ENCODE measurements at places on chromosomes 16 and 17.
A peak's percentile ranks its signal among the peaks of the same experiment; 100 is the strongest.

- DNase-seq = no peak
These were observed 22.1 kb downstream of the MYH4 start for GRCh38 chr17:10447026-10447931.

- no peak for DNase-seq
These were observed 33.1 kb downstream of the PLD6 start for GRCh38 chr17:17172990-17173389.

- DNase-seq = no peak
These were observed 17.1 kb downstream of the FOXK2 start for GRCh38 chr17:82536512-82537201.

DNA sequence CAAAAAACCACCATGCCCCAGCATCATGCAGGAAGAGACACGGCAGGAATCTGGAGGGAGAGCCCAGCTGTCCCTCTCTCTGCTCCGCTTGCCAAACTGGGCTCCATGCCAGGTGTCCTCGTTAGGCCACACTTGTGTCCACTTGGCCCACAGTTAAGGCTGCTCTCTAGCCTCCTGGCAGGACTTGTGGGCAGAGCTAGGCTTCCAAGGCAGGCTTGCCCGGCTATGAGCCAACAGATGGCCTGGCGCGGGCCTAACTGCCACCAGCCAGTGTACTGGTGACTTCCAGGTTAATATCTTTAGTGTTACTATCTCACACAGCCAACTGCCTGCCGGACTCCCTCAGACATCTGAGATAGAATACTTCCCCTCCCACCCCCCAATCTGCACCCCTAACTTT is 10.6 kb downstream of the ATP6V0D1 start:
- DNase-seq = no peak

GRCh38 chr17:29840884-29841283 is 89.1 kb downstream of the SSH2 start:
- DNase-seq = no peak

DNA sequence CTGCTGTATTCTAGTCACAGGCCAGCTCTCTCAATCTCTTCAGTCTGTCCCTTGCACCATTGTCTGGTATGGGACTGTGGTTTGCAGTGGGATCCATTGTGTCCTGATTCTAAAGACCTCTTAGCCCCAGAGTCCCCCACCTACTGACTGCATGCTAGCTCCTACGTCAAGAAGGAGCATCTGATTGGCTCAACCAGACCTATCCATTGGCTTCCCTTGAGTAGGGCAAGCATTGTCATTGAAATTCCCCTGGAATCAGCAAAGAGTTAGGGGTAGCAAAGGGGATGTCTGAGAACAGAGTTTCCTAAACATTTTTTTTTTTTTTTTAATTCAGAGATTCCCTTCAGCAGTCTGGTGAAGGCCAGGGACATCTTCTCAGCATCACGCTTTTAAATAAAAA is 175.3 kb upstream of the MPHOSPH6 start:
- no peak for DNase-seq

- peak; percentile 77 for DNase-seq
These were observed 186.5 kb downstream of the STX8 start for GRCh38 chr17:9389111-9389527.

DNA sequence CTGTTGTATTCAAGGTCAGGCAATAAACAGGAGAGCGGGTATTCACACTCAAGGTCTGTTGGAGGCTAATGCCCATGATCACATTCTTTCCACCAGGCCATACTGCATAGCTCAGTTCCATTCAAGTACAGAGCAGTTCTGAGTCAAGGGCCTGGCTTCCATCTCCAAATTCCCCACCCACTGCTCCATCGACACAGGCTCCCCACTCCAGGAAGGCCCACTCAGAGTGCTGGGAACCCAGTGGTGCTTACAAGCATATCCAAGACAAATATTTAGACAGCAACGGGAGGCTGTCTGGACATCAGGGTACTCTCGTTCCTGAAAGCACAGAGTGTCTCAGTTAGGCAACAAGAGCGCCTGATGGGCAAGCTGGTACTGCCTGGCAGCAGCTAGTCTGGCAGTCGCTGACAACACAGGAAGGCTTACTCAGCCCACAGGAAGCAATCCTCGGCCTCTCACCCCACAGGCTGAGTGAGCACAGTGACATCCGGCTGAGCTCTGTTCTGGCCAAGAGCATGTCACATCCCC is 40.9 kb downstream of the RFFL start:
- peak; percentile 65 for DNase-seq

DNA sequence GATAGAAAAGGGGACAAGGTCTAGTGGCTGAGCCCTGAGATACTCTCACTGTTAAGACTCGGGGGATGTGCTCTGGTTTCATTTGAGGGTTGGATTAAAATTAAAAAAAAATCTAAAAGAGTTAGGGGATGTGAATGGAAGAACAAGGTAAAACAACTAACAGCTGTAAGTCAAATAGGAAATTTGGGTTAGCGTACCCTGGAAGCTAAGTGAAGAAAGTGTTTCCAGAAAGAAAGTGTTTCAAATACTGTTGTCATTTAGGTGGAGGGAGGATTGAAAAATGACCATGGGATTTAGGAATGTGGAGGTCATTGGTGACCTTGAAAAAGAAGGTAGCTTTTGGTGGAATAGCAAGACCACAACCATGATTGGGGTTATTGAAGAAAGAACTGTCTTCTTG is 37.7 kb downstream of the PPM1D start:
- no peak for DNase-seq

- DNase-seq = no peak
These were observed 84.2 kb downstream of the KCNJ12 start for GRCh38 chr17:21460358-21460757.

- DNase-seq = no peak
These were observed 18.6 kb downstream of the GGA2 start for GRCh38 chr16:23491490-23492391.

- no peak for DNase-seq
These were observed 147.9 kb downstream of the STX8 start for GRCh38 chr17:9427465-9428315.

- no peak for DNase-seq
These were observed 46.5 kb downstream of the SRCIN1 start for GRCh38 chr17:38559051-38559879.

- no peak for DNase-seq
These were observed 62.2 kb downstream of the NXN start for GRCh38 chr17:917391-917811.

DNA sequence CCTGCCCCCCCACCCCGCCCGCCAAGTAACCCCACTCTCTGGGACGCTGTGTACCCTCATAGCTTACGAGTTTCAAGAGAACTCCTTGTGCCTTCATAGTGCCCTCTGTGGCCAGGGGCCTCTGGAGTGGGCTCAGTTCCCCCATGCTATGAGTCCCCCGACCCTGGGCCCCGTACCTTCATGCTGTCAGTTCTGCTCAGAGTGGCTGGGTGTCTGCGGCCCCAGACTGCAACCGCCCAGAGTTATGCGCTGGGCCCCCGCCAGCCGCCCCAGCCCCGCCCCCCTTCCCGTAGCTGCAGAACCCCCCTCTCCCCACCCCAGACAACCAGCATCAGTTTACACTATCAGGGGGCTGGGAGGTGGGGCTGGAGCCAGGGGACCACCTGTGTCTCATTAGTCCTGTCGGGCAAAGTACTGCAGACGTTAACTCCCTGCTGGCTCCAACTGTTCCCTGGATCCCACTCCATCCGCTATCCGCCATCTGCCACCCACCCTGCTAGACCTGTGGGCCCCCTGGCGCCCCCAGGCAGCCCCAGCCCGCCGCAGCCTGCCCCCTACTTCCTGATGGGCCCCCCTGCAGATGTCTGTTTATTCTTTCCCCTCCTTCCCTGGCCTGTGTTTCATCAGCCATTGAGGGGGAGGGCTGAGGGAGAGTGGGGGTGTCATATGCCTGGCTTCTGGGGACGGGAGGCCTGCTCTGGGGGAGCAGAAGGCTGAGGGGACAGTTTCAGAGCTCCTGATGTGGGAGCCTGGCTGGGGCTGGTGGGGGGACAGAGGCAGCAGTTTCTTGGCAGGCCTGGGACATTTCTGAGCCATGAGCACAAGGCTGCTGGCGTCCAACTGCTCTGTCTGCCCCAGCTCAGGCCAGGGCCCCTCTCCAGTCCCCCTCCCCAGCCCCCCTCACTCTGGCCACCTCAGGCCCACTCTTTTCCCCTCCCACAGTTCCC is at the start of gene MFAP4:
MFAP4 (minus strand) TSS at position 217 of the 947 bp plus-strand sequence; CDS start at position 182, 35 bp downstream.
- DNase-seq = peak; percentile 88

- DNase-seq = no peak
These were observed 12.6 kb downstream of the SNX20 start for GRCh38 chr16:50668368-50669008.

GRCh38 chr16:75244844-75245758 is 6.3 kb downstream of the BCAR1 start:
- DNase-seq = peak; percentile 96

DNA sequence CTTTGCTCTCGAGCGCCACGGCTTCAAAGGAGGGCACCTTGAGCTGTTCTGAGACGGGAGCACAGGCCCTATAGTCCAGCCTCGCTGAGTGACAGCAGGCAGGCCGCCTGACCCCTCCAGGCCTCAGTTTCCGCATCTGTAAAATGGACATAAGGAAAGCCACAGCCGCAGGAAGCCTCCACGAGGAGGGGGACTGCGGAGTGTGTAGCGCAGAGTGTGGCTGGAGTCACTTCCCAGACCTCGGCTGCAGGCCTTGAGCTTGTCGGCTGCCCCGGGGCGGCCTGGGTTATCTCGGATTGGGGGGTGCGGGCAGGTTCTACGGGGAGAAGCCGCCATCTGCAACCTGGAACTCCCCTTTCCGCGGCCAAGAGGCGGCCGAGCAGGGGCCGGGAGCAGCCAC is 40.8 kb downstream of the ZFPM1 start:
- DNase-seq = no peak

DNA sequence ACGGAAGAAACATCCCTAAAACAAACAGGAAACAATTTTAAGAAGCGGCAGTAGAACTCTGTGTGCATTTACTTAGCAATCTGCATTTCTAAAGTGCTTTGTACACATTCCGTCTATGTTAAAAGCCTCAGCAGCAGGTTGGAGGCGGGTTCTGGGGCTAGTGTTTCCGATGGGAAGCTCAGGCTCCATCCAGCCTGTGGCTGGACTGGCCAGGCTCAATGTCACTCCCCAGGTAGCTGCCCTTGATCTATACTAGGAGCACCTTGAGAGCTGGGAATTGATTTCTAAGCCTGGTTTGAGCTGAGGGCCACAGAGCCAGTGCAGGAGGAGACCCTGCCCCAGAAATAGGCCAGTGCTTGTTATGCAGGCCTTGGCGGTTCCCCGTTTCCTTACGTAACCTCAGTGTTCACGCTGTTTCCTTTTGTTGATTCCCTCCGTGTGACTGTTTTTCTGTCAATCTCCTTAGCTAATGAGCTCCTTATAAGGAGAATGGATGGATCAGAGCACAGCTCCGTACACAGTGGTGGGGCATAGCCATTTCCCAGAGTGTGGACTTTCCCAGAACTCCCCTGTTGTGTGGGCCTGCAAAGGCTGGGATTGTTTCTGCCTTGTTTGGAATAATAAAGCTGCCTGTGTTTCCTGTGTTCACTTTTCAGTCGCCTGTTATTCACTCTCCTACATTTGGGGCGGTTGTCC is 21.4 kb downstream of the ADORA2B start:
- DNase-seq = no peak

GRCh38 chr16:7231762-7232161 is 100.9 kb upstream of the RBFOX1 start:
- DNase-seq = no peak

- DNase-seq = peak; percentile 38
These were observed 510.6 kb downstream of the CDH13 start for GRCh38 chr16:83137326-83137781.

DNA sequence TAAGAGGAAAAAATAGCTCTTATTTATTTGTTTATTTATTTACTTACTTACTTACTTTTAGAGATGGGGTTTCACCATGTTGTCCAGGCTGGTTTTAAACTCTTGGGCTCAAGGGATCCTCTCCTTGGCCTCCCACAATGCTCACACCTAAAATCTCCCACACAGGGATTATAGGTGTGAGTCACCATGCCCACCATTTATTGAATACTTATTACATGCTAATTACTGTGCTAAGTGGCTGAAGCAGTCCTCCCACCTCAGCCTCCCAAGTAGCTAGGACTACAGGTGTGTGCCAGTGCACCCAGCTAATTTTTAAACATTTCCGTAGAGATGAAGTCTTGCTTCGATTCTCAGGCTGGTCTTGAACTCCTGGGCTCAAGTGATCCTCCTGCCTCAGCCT is 11.0 kb upstream of the ITGB3 start:
- DNase-seq = no peak

- DNase-seq = no peak
These were observed 1.2 kb downstream of the TRIM65 start for GRCh38 chr17:75895370-75896155.

DNA sequence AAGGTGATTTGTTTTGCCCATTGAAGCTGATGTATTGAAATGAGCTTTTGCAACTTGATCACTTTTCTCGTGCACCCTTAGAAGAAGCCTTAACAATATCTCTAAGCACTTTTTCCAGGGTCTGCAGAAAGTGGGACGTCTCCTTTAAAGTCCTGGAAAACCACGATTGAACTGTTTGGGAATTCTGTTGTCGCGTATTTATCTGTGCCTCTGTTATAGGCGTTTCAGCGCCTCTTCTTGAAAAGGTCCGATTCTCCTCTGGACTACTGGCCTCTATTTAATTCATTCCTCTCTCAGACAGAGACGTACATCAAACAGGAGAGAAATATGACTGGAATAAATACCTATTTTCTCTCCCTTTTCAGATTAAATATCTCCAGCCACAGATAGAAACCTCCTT is 262.4 kb upstream of the PSMD7 start:
- no peak for DNase-seq

GRCh38 chr16:87017371-87018012 is 299.7 kb downstream of the C16orf95 start:
- peak; percentile 46 for DNase-seq

DNA sequence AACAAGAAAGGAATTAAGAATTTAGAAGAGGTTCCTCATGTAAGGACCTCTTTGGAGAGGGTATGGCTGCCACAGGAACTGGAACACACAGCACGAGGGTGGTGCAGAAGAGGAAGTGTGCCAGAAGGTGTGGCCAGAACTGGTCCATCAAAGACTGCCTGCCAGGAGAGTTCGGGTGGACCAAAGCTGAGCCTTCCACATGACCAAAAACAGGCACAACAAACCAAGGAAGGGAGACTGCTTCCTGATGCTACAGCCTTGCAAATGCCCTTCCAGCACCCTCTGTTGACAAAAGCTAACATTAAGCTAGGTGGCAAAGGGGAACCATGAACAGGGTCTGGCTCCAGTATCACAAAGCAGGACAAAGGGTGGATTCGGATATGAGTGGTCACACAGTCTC is 125.8 kb upstream of the TMEM97 start:
- no peak for DNase-seq

- DNase-seq = no peak
These were observed 84.3 kb downstream of the ARHGAP23 start for GRCh38 chr17:38512473-38513058.

- DNase-seq = no peak
These were observed 6.1 kb downstream of the HAPSTR1 start for GRCh38 chr16:9097266-9098219.

GRCh38 chr17:49574945-49575678 is 559 bp upstream of the NXPH3 start:
- DNase-seq = no peak

GRCh38 chr16:85635545-85636140 is 22.5 kb downstream of the GSE1 start:
- DNase-seq = no peak

Measured in AG04450 (cell line).